ENCODE measurements at places on chromosomes 11 and 22.
A peak's percentile ranks its signal among the peaks of the same experiment; 100 is the strongest.

DNA sequence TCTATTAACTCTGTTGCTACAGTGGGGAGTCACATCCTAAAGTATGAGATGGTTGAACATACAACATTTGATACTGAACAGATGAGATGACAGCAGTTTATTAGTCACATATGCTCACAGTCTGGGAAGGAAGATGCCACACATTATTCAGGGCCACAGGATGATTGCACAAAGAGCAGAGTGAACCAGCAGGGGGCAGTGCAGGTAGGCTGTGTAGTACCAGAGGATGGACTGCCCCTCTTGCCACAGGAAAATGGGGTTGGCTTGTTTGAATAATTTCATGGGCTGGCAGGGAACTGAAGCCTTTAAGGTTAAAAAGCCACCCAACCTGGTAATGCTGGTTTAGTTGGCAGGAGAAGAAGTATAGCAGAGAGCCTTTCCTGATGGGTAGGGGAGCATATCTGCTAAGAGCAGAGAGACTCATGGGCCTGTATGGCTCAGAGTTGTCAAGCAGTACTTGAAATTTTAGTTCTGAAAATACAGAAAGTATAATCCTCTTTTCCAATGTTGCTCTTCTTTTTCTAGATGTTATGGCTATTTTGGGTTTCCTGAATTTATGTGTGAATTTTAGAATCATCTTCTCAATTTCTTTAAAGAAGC is 180.4 kb upstream of the B3GAT1 start:
- DNase-seq, result no peak

DNA sequence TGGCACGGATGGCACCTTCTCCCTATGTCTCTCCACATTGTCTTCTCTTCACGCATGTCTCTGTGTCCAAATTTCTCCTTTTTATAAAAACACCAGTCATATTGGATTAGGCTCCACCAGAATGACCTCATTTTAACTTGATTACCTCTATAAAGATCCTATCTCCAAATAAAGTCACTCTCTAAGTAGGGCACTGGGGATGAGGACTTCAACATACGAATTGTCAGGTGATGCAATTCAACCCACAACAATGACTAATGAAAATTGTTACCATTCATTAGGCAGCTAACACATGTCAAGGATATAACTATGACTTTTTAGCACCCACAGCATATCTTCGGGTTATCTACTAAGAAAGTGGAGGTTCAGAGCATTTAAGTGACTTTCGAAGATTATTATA is 55.5 kb upstream of the USP47 start:
- DNase-seq, result no peak

- DNase-seq, result no peak
Measured at GRCh38 chr11:45209891-45210699, 63.7 kb downstream of the PRDM11 start.

DNA sequence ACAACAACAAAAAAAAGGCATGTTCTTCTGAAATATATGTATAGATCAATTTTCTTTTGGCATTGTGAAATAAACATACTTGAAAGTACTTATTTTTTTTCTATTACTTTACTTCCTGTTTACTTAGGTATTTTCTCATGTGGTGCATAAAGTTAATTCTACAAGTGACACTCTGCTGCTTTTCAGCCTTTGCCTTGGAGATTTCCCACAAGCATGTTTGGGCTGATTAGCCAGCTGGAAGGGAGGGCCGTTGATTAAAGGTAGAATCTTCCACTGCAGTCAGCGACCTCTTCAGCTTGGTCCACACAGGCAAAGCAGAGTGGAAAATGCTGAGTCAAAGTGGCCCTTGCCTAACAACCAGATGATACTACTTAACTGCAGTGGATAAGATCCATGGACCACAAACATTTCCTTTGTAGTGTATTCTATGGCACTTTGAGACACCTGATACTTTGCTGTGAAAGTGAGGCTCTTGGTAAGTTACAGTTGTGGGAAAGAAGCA is 176.0 kb downstream of the ARHGAP42 start:
- DNase-seq, result no peak

GRCh38 chr11:123545726-123546270 is 108.6 kb downstream of the SCN3B start:
- no peak for DNase-seq

GRCh38 chr11:9639099-9639498 is 24.8 kb upstream of the SWAP70 start:
- DNase-seq, result no peak

- DNase-seq, result no peak
Measured at GRCh38 chr22:41001722-41002122, 50.5 kb downstream of the RBX1 start.

DNA sequence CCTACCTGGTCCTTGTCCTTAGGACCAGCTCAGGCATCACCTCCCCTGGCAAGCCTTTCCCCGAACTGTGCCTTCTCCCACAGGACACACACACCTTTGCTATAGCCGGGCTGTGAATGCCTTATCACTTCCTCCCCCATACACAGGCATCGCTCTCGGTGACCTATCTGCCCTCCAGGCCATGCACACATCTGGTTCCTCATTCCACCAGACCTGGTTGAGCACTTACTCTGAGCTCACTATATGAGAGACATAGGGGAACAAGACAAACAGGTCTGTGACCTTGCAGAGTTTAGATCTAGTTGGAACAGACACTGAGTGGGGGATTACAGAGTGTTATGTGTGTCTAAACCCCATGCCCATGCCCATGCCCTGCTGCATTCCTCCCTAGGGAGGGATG is 3.1 kb upstream of the BCR start:
- DNase-seq, result no peak

- DNase-seq, result no peak
Measured at GRCh38 chr22:40726514-40726913, 47.2 kb downstream of the MCHR1 start.

GRCh38 chr11:66639066-66639813 is 737 bp downstream of the RBM4 start:
- no peak for DNase-seq

DNA sequence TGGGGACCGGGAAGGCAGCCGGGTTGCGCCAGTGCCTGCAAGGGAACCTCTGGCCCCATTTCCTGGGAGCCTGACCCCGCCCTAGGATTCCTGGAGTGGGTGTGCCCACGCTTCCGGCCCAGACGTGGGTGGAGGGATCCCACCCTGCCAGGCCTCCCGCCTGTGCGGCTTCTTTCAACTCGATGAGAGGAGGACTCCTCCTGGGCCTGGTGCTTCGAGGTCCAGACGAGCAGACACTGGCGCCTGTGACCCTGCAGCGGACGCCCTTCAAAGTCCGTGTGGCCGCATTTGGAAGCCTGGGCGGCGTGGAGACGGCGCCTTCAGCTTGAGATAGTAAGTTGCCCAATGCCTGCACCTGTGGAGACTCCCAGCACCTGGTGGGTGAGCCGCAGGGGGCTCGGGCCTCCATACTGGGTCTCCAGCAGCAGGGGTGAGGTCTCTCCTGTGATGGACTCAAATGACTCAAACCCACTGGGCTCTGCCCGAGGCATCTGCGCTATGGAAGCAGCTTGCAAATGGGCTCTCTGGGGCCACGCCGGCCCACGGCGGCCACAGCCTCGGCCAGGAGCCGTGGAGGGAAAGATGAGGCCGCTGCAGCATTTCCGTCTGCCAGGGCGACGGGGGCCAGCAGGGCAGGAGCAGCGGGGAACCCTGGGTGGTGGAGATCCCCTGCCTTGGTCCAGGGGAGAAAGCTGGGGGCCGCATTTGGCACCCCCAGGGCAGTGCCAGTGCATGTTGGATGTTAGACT is 64.3 kb upstream of the PPARA start:
- no peak for DNase-seq

DNA sequence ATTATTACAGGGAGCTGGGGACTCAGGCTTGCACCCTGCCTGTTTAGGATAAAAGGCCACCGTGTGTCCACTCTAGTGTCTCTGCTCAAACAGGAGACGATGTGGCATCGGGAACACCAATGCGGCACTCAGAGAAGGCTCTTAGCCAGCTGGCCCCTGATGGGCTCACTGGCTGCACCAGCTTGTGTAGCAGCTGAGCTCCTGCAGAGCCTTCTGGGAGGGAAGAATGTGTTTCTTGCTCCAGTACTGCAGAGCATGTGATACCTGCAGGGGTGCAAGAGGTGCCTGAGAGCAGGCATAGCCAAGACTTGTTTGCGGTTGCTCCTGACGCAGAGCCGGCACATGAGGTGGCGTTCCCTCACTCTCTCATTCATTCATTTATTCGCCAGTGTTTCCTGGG is 44.4 kb upstream of the KCNQ1OT1 start:
- DNase-seq, result no peak

GRCh38 chr22:25410849-25411248 is 153.6 kb upstream of the GRK3 start:
- DNase-seq, result no peak

GRCh38 chr22:36194971-36195370 is 6.6 kb downstream of the APOL4 start:
- DNase-seq, result peak; percentile 15

- no peak for DNase-seq
Measured at GRCh38 chr11:2691991-2692875, 7.6 kb downstream of the KCNQ1OT1 start.

DNA sequence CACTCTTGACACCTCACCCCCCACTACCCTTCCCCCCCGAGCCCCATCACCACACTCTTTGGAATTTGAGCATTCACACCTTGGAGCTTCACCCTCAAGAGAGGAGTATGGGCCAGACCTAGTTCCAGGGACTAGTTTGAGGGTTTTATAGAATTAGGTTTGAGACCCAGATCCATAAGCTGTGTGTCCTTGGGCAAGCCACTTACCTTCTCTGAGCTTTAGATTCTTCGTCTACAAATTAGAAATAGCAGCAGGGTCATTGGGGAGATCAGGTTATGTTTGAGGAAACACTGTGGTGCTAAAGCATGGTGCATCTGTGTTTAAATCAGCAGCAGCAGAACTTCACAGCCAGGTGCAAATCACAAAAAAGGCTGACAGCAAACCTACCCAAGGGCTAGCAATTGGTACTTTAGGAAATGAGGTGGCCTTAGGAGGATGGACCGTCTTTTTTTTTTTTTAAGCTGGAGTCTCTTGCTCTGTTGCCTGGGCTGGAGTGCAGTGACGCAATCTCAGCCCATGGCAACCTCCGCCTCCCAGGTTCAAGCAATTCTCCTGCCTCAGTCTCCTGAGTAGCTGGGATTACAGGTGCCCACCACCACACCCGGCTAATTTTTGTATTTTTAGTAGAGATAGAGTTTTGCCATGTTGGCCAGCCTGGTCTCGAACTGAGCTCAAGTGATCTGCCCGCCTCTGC is 114.8 kb downstream of the MICAL2 start:
- DNase-seq, result no peak

DNA sequence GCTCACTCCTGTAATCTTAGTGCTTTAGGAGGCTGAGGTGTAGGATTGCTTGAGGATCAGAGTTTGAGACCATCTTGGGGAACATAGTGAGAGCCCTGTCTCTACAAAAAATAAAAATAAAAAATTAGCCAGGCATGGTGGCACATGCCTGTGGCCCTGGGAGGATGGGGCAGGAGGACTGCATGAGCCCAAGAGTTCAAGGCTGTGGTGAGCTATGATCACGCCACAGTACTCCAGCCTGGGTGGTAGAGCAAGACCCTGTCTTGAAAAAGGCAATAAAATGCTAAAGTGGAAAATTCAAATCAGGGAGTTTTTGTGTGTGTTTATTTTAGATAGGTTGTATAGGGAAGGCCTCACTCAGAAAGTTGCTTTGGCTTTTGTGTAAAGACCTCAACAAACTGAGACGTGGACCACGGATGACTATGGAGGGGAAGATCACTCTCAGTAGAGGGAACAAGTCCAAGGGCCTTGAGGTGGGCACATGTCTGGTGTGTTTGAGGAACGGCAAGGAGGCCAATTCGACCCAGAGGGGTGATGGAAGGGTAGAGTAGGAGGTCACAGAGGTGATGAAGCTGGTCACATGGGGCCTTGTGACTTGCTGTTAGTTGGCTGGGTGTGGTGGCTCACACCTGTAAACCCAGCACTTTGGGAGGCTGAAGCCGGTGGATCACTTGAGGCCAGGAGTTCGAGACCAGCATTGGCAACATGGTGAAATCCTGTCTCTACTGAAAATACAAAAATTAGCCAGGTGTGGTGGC is 35.7 kb downstream of the WEE1 start:
- DNase-seq, result no peak

DNA sequence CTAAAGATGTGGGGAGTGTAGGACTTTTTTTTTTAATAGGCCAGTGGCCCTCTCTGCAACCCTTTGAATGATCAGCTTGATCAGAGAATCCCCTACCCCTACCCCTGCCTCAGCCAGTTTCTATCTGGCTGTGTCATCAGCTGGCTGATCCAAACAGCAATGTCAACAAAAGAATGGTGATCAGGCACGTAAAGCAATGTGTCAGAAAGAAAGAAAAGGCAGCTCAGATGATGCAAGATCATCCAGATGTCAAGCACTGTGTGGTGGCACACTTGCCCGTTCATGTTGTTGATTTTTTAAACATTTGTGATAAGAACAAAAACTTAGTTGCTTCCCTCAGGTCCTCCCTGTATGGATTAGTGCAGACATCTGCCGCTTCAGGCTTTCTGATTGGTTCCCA is 26.3 kb upstream of the EHF start:
- no peak for DNase-seq

GRCh38 chr11:66859686-66860448 is 3.0 kb downstream of the LRFN4 start:
- no peak for DNase-seq

All from activated gamma-delta T cell treated with anti-CD3 and anti-CD28 coated beads, Interleukin-2, amount 50 U/mL, for 16 hours (primary cell).